ENCODE measurements at places on chromosomes 2 and 18.

DNA sequence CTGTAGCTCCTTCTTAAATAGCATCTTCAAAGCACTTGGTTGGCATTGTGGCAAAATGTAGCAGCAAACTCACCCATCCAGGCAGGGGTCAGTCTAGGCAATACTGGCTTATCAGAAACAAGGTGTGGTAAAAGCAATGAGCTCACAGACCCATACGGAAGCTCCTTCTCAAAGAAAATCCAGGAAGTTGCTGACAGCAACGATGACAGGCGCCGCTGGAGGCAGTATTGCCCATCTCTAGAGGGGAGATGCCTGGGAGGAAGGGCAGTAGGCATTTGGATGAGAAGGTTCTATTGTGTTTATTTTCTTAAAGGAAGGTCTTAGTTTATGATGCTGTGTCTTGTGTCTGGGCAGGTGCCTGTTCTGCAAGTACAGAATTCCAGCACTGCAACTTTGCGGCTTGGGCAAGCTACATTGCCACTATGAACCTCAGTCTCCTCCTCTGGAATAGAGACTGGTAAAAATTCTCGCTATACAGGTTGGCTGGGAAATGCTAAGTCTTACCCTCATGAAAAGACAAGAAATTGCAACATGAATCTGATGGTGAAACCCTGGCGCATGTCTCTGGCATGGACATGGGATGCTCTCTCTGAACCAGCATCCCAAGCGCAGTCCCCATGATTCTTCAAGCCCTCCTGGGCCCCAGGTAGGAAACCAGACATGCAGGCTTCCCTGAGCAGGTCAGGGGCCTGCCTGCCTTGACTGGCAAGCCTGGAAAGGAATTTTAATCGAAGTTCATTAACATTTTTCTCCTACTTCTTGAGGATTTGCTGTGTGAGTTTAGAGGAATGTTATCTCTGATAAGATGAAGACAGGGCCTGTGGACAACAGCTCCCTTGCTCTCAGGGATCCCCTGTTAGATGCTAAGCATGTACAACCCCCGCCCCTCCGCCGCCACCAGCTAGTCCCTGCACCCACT lies 156.0 kb downstream of the TFCP2L1 start:
- DNase-seq, result no peak

DNA sequence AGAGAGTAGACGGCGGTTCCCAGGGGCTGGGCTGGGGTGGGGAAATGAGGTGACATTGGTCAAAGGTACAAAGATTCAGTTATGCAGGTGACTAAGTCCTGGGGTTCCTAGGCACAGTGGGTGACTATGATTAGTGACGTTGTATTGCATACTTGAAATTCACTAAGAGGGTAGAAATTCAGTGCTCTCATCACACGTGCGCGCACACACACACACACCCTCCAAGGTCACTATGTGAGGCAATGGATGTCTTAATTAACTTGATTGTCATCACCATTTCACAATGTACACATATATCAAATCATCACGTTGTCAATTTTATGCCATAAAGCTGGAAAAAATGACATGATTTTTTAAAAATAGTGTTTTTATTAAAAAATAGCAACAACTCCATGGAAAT lies 92.9 kb upstream of the ALKAL2 start:
- no peak for DNase-seq

DNA sequence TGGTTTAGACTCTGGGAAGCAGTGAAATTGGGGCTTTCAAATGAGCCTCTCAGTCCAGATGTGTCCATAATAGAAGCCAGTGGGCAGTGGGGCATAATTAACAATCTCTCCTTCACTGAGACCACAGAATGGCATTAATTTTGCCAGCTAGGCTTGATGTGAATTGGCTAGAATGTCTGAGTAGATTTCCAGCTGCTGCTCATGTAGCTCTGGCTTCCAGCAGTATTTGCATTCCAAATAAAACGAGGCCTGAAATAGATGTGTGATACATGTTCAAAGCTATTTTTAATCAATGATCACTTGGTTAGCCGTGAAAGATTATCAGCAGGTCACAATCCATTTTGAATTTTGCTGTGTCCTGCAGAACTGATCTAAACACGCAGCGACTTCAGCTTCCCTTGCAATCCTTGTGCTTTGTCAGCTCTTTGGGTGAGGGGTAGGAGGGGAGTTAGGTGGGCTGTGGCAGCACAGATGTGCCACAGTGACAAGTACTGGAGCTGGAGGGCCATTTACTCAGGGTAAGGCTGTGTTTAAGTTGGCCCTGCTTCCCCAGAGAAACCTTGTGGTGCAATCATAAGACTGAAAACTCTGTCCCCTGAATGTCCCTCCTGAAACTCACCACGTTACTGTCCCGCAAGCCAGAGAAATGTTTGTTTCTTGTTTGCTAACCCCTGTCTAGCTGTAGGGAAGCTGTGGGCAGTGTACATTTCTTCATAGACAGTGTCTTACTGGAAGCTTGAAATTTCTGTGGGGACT lies 56.9 kb upstream of the TMEM178A start:
- no peak for DNase-seq

GRCh38 chr2:191341436-191341835 lies 96.2 kb downstream of the MYO1B start:
- DNase-seq, result no peak

DNA sequence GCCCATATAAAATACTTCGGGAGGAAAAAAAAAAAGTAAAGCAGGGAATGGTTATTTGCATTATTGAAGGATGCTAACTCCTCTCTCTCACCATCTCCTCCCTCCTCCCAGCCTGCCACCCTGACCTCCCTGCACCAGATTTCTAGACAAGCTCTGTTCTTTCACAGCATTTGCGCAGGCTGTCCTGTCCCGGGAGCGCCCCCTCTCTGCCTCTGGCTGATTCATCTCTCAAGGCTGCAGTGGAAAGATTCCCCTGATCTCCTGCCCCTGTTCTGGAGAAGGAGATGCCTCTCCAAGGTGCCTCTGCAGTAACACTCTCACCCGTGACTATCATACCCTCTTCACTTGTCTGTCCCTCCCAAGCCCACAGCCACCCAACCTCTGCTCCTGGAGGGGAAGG lies 38.5 kb downstream of the COL4A4 start:
- no peak for DNase-seq

DNA sequence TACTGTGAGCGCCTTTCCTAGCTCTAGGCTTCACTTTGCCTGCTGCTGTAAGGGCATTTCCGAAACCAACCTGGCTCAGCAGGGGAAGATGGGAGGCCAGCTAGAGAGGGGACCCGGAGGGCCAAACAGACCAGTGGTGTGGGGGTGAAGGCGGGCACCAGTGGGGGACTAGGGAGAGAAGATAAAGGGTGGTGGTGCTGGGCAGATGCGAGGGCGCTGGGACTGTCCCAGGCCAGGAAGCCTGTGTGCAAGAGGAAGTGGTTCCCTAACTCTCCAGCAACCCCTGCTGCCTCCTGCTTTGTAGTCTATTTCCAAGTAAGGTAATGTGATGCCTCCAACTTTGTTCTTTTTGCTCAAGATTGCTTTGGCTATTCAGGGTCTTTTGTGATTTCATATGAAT lies 73.1 kb downstream of the DNAH7 start:
- DNase-seq, result no peak

DNA sequence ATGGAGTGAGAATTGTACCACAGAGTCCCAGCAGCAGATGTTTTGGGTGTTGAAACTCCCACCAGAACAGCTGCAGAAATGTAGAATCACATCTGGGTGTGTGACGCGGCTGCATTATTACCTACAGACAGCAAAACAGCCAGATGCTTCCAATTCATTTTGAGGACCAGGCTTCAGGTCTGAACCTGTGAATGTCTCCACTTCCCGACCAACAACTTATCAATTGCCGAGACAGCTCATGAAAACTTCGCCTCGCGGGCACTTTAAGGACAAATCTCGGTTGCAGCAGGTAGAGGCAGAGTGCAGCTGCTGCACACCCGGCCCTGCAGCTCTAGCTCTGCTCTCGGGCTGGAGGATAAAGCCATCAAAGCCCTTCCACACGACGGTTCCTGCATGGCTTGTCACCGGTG lies 202.0 kb downstream of the HRH4 start:
- no peak for DNase-seq

DNA sequence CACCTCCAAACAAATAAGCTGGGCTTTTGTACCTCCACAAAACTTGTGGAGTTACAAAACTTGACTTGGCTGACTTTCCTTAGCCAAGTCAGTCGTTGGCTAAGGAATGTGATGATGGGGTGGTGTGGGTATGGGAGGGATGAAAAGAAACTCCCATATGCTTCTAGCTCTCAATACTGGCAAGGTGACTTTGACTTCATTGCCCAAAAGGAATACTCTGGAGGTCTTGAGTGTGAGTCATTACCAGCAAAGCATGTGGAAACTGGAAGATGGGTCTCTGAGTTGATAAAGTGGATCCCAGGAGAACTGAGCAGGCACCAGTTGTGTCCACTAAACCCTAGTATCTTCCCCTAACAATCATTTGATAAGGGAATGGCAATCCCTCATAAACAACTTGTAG lies 226.7 kb downstream of the GULP1 start:
- DNase-seq, result no peak

DNA sequence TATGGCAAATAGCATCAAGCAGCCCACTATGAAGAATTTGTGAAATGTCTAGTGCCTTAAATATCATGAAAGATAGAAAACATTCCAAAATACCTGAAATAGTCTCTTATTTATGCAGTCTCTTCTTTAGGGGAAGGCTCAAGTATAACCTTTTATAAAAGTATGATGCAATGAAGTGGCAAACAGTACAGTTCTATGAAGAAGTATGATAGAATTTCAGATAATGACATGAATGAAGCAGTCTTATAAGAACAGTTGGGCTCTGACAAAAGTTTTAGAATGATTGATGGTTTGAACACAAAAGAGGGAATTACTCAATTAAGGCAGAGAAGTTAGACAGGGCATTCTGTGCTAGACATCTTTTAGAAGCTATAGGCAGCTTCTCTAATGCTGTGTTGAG lies 1791.8 kb upstream of the PIK3C3 start:
- no peak for DNase-seq
